NCI-H1436 (cell line): ENCODE measurements at places on chromosomes 2 and 18.

GRCh38 chr2:12685956-12686355 is 30.8 kb upstream of the TRIB2 start:
- no peak for DNase-seq

GRCh38 chr2:46841621-46842020 is 74.0 kb downstream of the MCFD2 start:
- no peak for DNase-seq

DNA sequence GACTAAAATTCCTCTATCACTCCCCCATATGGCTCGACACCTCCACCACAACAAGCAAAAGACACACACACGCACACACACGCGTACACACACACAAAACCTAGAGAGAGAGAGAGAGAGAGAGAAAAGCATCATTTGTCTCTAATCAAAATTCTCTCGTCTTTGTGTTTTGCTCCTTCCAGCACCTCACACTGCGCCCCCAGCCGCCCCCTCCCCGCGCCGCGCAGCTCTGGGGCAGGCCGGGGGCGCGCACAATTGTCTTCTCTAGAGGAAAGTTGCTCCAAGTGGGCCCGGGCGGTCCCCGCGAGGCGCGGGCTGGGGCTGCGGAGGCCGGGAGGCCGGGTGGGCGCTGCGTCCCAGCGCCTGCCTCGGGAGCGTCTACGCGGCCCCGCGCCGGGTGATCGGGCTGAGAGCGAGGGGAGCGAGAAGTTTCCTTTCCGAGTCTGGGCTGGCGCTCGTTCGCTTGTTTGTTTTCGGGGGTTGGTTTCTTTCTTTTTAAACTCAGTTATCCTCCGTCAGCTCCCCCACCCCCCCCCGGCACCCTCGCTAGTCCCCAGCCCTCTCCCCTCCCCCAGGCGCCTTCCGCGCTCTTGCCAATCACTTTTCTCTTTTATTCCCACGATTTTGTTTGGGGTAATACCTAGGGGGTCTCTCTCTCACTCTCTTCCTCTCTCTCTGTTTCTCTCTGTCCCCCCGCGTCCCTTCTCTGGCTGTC is 4.1 kb downstream of the ZEB2 start:
- DNase-seq, result no peak

GRCh38 chr2:200746301-200746700 is 65.4 kb upstream of the BZW1 start:
- no peak for DNase-seq

DNA sequence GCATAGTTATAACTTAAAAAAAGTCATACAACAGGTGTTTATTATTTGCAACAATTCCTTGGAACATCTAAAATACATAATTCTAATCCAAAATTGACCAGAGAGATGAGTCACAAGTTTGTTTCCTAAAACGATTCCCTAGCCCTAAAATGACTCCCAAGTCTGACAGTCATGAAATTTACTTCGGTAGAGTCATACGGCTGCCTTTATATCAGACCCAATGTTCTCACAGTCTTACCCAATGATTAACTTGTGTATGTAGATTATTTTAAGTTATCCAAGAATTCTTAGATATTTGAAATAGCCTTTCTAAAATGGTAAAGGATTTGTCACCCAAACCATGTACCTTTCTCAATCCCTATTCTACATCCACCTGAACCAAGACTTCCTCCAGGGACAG is 174.9 kb downstream of the LAMA1 start:
- DNase-seq, result no peak

GRCh38 chr2:219149667-219150066 is 10.9 kb downstream of the NHEJ1 start:
- no peak for DNase-seq

GRCh38 chr2:98708396-98709186 is 22.3 kb downstream of the MGAT4A start:
- no peak for DNase-seq

DNA sequence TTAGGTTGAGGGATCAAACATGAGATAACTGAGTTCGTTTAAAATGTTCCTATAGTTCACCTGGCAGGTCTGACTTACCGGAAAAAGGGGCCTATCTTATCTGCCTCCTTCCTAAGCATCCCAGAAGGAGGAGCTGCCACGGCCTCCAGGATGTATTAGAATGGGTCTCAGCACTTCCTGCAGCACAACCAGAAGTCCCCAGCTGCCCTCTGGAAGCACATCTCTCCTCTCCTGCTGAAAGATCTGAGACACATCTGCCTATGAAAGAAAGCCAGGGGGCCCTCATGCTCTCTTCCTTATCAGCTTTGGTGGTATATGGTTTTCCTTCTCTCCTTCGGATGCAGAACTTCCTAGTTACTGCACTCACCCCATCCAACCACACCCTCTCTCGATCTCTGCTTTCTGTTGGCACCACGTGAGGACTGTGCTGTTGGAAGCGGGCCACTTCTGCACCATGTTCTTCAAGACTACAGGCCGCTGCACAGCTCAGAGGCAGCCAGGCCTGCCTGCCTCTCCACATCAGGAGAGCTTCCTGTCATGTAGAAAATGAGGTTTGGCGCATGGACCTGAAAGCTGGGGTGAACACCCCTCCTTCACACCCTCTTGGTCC is 6.5 kb downstream of the IGFBP5 start:
- DNase-seq, result no peak

- DNase-seq, result no peak
Observed at GRCh38 chr18:70069965-70070364, 122.3 kb upstream of the CD226 start.
